ENCODE measurements at places on chromosomes 2 and 18. TPM values are rescaled to one million over a fixed set of nuclear protein-coding genes. Genes with fewer than 3 reads are reported as not detected.

DNA sequence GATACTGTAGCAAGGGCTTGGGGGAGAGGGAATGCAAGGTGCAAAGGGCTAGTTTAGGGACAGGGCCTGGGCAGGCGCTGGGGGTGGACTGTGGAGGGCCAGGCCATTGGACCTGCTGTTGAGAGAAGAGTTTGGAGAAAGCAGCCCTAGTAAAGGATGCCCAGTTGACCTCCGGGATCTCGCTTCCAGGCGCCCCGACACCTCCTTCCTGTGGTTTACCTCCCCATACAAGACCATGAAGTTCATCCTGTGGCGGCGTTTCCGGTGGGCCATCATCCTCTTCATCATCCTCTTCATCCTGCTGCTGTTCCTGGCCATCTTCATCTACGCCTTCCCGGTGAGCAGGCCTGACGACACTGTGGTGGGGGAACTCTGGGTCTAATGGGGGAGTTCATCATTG is 229.0 kb downstream of the DYSF start:
- no peak for DNase-seq

DNA sequence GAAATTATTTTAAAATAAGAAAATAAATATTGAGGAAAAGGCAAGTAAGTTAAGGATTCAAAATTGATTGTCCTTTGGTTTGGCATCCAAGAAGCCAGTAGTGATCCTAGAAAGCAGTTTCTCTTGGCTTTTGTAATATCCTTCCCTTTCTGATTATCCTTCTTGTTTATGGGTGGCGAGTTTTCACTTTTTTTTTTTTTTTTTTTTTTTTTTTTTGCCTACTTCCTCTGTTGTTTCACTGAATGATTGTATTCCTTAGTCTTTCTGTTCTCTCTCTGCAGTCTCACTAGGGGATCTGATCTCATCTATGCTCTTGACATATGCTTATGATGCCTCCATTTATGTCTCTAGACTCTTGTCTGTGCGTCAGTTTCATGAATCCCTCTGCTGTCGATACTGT is 4.2 kb downstream of the NAPG start:
- no peak for DNase-seq

DNA sequence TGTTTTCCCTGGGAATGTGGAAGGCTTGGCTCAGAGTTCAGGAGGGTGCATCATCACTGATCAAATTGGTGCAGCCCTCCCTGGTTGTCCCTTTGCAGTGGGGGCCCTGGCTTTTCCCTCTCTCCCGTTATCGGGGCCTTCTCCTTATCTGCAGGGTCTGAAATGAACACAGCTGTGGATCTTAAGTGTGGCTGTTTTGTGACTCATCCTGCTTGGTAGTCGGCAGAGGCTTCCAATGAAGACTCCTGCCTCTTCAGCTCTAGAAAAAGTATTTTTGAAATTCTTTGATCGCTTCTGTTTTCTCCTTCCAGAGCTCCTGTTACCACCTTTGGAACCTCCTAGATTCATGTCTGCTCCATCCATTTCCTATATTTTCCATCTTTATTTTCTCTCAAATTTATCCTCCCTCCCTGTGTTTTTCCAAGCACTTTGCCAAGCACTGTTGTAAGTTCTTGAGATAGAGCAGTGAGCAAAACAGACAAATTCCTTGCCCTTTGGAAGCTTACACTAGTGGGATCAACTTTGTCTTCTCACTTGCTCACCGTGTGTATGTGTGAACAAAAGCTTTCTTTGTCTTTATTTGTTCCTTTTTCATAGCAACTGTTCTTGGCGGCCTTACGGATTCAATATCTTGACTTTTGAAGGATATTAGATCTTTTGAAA is 45.7 kb downstream of the RALB start:
- no peak for DNase-seq

GRCh38 chr2:219658196-219658846 is 30.9 kb downstream of the SLC4A3 start:
- no peak for DNase-seq

DNA sequence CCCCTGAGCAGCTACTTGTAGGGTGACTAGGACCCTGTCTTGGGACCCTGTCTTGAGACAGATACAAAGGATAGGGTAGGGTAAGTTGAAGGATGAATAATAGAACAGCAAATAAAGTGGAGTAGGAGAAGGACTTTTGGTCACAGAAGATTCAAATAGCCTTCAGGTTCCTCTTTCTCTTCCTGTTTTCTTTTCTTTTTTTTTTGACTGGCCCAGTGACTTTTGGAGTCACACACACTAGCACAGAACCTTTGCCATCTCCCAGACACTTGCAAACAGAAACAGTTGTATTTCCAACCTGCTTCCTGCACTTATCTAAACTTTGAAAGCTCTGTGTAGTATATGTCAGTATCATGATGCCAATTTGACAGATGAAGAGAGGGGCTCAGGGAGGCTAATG is 108.2 kb downstream of the TDRD15 start:
- no peak for DNase-seq

GRCh38 chr2:70049255-70049654 is 38.0 kb upstream of the PCBP1 start:
- no peak for DNase-seq

DNA sequence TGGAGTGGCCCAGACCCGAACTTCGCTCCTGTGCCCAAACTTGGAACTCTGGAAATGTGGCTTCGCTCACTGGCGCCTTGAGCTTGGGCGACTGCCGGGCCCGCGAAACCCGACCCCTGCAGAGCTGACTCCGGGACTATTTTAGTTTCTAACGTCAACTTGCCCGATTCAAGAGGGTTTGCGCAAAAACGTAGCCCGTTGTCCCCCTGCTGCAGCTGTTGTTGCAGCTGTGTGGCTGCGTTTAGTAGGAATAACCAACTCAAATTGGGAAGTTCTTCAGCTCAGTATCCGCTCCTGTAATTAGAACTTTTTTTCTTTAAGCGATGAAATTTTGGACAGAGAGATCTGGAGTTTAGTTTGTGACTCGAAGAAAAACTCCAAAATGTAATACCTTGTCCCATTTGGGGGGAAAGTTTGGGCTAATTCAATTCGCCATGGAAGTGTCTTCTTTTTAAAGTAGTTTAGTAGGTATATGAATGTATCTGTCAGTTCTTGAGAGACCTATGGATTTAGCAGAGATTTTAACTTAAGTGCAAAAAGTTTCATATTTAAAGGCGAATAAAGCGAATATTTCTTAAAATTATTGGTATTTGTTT is 559 bp downstream of the MYL12A start:
- peak; percentile 14 for DNase-seq

DNA sequence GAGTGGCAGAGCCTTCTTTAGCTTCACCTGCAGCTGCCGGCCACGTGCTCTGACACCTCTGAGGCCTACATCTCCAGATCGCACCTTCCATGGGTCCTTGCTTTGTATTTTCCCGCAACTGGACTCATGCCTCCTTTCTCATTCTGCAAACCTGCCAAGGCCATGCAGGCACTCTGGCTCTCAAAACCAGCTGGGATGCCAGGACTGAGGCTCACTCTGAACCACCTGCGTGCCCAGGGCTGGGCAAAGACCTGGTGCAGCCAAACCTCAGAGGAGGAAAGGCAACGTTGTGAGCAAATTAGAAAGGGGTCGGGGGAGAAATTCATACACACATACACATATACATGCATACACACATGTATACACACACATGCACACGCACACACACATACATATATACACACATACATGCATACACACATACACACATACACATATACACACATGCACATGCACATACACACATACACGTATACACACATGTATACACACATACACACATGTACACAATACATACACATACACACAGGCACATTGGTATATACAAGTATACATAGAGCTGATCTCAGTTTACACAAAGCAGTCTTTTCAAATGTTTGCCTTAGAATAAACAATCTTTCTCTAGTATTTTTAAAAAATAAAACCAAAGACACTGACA is 125.2 kb downstream of the RTP5 start:
- no peak for DNase-seq

Gene SLC9A4
- 2.9 TPM for total RNA-seq

Gene IRS1
- total RNA-seq: 28.5 TPM

Gene PARD3B
- total RNA-seq: 42.9 TPM

Data from urinary bladder (tissue), 4 donors.